ENCODE measurements at places on chromosomes 1 and 21. TPM values are rescaled to one million over a fixed set of nuclear protein-coding genes. Genes with fewer than 3 reads are reported as not detected.

The CCDC181 gene
- not detected for total RNA-seq

The UBASH3A gene
- 0.81 TPM for total RNA-seq

- no peak for DNase-seq
Observed at GRCh38 chr1:18816808-18817207, 42.7 kb downstream of the TAS1R2 start.

- DNase-seq, result no peak
Observed at GRCh38 chr1:152873495-152873894, 4.6 kb upstream of the SMCP start.

DNA sequence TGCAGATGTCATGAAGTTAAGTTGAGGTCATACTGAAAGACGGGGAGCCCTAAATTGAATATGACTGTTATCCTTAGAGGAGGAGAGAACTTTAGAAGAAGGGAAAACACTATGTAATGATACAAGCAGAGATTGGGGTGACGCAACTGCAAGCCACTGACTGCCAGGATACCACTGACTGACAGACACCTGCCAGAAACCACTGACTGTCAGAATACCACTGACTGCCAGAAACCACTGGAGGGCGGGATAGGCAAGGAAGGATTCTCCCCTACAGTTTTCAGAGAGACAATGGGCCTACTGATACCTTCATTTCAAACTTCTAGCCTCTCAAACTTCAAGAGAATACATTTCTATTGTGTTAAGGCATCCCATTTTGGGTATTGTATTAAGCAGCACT is 388.7 kb downstream of the USH2A start:
- DNase-seq, result no peak

The PEAR1 gene
- total RNA-seq, result 21.9 TPM

DNA sequence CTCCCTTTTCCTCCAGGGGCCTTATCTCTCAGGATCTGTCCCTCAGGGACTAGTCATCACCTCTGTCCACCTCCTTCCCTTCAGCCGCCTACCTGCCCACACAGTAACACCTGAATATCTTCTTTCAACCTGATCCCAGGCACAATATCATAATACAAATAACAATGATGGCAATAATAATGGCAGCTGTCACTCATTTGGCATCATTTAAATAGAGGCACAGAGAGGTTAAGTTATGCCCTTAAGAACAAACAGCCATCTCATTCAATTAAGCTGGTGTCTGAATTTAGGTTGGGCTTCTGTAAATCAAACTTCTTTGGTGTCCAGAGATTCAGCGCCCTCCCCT is 47.5 kb downstream of the AHDC1 start:
- no peak for DNase-seq

The BRINP3 gene
- 6.6 TPM for total RNA-seq

DNA sequence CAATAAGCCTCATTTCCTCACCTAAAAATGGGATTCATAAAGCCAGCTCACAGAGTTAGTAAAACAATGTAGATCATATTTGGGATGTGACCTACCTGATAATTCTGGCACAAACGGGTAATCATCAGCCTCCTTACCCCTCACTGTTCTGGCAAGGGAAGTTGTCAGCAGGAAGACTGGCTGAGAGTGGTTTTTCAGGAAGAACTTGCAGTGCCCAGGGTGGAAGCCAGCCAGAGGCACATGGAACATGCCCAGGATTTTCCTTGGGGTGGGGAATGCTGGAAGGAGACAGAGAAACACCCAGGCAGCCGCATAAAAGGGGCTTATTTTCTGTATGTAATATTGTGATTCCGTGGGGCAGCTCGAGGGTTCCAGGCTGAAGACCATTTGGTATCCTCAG is 7.7 kb upstream of the SLC5A9 start:
- DNase-seq, result no peak

The EFNA3 gene
- total RNA-seq, result 1.8 TPM

All from thyroid gland (tissue), 4 donors.